Inflammatory macrophage treated with lipopolysaccharide for 4 hours (primary cell): ENCODE measurements at places on chromosomes 1 and 21.

GRCh38 chr21:25573409-25574206, 33.7 kb downstream of the MRPL39 start:
- peak; percentile 93 for DNase-seq

- DNase-seq, result peak; percentile 94
These were observed 84.2 kb downstream of the NDUFS5 start for GRCh38 chr1:39110325-39110851.

DNA sequence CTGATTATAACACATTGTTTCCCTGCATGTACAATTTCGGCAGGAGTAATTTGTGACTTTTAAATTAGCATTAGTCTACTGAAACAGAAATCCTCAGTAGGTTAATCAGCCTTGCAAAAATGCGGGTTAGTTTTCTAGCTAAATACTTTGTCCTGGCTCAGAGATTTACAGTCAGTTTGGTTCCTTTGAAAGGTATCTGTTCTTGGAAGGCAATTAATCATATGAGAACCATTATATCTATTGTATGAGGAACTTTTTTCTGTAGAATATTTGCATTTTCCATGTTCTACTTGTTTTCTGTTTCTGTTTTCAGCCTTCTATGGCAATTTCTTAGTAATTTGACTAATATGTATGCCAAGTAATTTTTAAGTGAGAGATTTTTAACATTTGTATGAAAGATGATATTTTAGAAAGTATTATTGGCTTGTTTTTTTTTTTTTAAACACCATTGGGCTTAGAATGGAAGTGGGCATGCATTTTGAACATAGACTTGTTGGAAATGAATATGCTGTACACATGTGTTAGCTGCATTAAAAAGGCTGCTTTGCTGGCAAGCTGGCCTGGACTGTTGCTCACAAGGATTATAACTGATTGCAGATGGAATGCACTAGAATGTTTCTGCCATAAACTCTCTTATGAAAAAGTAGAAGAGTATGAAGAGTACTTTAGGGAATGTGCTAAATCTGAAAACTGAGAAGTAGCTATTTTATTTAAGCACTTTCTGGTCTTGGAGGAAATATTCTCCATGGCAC, 26.2 kb downstream of the KIF1B start:
- DNase-seq, result no peak

GRCh38 chr1:207049974-207050391, 1.0 kb downstream of the YOD1 start:
- DNase-seq, result peak; percentile 73

DNA sequence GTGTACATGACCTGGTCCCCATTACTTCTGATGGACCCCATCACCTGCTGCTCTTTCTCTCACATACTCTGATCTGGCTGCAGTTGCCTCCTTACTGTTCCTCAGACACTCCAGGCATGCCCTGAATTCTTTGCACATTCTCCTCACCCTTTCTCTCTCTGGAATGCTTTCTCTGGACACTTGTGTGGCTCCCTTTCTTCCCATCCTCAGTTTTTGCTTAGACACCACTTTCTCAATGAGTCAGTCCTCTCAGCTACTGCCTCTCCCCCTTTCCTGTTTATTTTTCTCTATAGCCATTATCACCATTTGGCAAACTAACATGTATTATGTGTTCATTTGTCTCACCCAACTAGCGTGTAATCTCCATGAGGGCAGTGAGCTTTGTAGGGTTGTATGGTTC, 28.1 kb downstream of the PLXNA2 start:
- no peak for DNase-seq

DNA sequence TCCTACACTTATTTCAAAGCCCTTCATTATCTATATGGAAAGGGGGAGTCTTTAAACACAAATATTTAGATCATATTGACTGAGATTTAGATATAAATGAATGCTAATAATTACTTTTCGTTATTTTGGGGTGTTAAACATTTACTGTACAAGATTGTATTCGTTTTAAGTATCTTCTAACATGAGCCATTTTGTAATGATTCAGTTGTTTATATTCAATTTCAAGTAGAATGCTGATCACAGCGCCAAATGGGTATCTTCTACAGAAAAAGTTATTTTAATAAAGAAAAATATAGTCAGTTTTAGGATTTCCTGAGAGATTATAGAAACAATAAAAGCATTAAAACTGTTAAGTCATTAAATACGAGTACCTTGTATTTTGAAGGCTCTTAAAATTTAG, 104.5 kb upstream of the HNRNPU start:
- DNase-seq, result no peak

DNA sequence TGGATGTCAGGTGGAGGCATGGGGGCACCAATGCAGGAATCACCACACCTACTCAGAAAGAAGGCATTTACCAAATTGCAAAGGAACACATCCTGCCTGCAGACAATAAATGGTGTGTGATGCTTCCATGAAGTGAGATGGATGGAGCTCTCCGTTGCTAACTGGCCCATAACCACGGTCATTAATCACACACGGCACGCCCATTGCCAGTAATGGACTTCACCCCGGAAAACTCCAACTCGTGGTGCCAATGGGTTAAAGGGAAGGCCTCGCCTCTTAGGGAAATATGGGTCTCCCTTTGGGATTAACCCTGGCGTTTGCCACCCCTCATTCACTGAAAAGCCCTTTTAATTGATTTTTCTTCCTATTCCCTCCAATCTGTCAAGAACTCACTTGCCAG, 443.1 kb upstream of the DAB1 start:
- DNase-seq, result no peak

DNA sequence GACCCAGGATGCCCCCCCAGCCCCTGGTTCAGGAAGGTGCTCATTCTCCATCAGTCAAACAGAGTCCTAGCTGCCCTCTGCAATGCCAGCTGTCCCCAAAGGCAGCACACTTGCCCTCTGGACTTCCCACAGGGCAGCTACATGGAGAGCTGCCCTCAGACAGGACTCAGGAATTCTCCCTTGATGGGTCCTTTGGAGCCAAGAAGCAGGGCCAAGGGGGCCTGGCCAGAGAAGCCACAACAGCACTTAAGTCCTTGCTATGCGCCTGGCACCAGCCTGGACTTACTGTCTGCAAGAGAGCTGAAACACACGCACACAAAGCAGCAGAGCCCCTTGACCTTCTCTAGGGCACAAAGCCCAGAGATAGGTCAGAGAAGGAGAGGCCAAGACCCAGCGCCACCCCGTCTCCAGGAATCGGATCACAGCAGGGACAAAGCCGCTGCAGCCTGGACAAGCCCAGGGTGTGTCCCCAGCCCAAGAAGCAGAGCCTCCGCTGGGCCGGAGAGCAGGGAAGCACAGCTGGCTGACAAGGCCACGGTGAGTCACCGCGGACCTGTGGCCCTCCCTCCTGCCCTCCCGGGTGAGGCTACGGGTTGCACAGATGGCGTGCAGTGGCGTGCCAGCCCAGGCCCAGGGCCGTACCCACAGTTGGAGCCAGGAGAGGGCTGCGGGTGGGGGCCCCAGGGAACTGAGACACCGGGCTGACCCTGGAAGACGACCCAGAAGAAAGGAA, 1.7 kb downstream of the WNT9A start:
- no peak for DNase-seq

GRCh38 chr1:26858160-26858559, 4.8 kb upstream of the SFN start:
- no peak for DNase-seq

- no peak for DNase-seq
These were observed 4.4 kb downstream of the CLCA4 start for GRCh38 chr1:86551305-86551704.

DNA sequence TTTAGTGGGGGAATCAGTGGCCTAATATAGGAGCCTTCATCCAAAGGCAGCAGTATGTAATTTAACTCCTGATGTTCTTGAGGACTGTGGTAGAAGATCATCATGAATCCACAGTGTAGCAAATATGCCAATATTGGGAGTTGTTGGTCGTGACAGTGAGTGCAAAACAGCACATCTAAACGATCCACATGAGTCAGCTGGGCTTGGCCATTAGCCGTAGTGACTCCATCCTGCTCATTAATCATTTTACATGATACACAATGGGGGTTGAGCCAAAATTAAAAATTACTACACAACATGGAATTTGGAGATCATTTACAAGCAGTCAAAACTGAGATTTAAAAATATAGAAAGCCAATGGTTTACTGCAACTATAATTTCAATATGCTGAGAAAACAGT, 653.9 kb upstream of the CAMK1G start:
- DNase-seq, result no peak

DNA sequence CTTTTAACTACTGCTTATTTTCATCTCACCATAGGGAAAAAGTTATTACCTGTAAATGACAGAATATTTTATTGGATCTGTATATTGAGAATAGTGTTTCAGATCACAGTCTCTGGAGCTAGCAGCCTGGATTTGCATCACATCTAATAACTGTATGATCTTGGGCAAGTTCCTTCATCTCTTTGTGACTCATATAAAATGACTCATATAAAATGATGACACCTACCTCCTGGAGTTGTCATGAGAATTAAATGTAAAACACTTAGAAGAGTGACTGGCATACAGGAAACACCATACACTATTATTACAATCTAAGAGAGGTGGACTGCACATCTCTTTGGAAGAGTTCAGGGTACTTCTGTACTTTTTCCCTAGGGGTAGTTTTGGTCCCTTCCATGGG, 421.3 kb downstream of the NEGR1 start:
- peak; percentile 79 for DNase-seq

GRCh38 chr1:111738436-111739193, 580 bp downstream of the INKA2 start:
- DNase-seq, result peak; percentile 41

GRCh38 chr1:186420923-186421322, 40.0 kb downstream of the PDC start:
- no peak for DNase-seq

- DNase-seq, result no peak
These were observed 4.7 kb downstream of the SLC1A7 start for GRCh38 chr1:53137729-53138128.

DNA sequence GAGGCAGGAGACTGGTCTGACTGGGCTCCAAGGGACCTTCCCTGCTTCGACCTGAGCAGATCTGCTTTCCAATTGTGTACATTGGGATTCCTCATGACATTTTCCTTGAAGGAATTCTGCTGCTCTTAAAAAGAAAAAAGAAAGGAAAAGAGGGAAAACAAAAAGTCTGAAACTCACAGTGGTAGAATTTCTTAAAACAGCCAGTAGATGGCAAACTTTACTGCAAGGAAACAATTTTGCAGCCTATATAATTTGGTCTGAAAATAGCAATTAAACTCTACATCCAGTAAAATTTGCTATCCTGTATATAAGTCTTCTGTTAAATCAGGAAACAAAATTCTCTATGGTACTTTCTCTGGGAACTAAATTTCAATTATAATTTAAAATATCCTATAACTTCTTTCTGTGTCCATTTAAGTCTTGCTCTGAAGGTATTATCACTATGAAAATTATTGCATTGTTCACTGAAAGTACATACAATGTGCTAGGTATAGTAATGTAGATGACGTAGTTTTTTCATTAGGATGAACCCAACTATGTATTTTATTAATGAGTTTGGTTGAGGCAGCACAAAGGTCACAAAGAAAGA, 59.8 kb downstream of the CRB1 start:
- DNase-seq, result peak; percentile 13

DNA sequence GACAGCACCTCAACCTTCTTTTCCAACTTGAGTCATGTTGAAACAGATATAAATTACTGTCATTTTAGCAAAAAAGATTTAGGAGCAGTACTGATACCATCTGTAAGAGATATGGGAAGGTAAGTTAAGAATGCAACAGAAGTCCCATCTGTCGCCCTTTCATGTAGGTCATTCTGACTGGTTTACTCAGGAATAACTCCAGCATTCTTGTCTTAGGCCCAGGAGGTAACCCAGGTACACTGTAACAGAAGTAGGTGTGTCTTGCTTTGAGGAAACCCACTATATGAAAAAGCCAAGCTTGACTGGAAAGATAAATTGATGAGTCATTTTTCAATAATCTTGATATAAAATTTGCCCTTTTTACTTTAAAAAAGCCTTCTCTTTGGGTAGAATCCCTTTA, 35.4 kb downstream of the PGM1 start:
- no peak for DNase-seq

- DNase-seq, result no peak
These were observed 517.4 kb downstream of the KIF26B start for GRCh38 chr1:245671966-245672767.

DNA sequence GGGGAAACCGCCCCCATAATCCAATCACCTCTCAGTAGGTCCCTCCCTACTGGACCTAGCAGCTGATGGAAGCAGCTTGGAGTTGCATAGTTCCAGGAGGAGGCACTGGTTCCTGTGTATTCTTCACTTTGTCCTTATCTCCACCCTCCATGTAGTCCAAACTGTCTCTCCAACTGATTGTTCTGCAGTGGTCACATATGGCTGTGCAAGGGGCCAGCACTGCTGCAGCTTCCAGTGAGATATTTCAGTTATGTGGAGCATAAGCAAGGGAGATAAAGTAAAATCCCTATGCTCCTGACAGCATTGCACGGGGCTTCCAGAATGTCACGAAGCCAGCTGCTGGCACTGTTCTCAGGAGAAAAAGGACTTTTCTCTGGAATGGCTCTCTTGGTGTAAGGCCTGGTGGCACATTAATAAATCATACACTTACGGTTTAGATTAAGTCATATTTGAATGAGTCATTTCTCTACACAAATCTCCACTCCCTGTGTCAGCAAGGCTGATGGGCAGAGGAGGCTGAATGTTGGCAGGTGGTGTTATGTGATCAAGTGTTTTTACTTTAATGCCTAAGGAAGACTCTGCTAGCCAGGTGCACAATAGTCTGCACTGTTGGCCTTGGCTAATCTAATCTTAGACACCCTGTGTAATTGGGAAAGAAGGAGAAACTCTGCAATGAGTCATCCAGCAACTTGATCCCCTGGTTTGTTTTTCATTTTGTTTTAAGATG, 93.4 kb downstream of the KCNK1 start:
- no peak for DNase-seq

DNA sequence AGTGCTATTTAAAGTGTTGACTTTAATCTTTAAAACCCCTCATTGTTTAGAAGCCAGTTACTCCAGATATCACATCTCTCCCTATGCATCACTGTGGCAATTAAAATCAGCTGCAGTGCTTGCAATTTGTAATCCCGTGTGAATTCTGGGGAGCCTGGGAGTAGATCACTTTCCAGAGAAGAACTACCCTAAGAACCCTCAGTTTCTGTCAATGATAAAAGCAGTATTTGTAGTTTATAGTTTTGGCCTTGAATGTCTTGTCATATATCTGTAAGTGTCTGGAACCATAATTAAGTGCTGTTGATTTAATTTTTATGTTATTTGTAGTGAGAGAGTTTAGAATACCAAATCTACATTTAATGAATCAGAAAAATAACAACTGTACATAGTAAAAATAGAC, 5.5 kb upstream of the SPAG17 start:
- no peak for DNase-seq

DNA sequence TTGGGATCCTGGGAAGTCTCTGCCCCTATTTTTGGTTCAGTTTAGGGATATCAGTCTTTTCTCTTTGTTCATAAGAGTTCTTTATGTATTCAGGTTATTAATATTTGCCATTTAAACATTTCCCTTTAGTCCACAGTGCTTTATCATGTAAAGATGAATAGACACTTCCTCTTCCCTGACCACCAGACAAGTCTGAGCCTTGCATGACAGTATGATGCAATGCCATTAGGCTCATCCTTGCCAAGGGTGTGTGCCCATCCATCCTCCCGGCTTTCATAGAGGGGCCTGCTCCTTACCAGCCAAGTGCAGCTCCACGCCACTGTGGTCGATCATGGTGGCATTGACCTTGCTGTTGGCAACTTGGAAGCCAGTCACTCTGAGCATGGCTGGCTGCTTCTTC, 52.1 kb downstream of the ZSCAN20 start:
- peak; percentile 43 for DNase-seq
